Neural crest cell (in vitro differentiated cells): ENCODE measurements at places on chromosomes 1 and 21. TPM values are rescaled to one million over a fixed set of nuclear protein-coding genes. Genes with fewer than 3 reads are reported as not detected.

Gene KIF2C
- total RNA-seq, result 88.7 and 92.7 TPM in 2 replicates

Gene PLCH2
- 0.37 and 0.59 TPM in 2 replicates for total RNA-seq

Gene SHISAL2A
- 0.65 TPM in 1 of 2 replicates, not detected in the other for total RNA-seq

Gene KCNE2
- total RNA-seq, result 0.39 and 0.61 TPM in 2 replicates

GRCh38 chr1:244854865-244855578 lies 9.3 kb downstream of the HNRNPU start:
- DNase-seq, result no peak

- no peak for DNase-seq
Measured at GRCh38 chr21:45889961-45890360, 91.6 kb upstream of the COL6A1 start.

GRCh38 chr1:26317612-26318337 lies at the start of gene CD52:
CD52 (plus strand) TSS chr1:26317958; CDS start chr1:26318018, 60 bp downstream.
- DNase-seq, result no peak

DNA sequence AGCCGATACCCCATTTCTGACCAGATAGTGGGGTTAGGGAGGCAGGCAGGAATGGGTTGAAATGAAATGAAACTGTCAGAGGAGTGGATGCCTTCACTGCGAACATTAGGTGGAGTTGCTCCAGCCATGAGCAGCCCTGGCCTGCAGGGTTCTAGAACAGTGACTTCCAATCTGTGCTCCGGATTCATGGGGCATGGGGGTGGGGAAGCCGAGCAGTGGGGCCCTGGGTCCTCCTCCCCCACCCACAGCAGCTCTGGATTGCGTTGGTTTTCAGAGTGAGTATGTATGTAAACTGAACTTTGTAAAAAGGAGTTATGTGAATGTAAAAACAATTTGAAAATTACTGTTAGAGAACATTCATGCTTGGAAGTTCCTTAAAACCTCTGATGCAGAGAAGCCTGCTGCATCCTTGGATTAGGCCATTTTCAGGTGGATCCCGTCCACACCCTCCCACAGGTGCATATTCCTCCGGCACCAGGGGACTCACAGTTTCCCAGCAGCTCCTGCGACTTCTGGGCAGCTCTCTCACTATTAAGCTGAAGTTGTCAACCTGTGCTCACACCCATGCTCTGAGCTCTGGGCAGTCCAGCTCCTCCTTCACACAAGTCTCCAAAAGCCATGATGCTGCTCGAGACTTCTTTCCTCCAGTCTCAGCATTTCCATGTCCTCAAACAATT lies 54.4 kb upstream of the EDN2 start:
- DNase-seq, result no peak

- no peak for DNase-seq
Measured at GRCh38 chr1:156497078-156497742, 3.4 kb downstream of the MEF2D start.

- DNase-seq, result no peak
Measured at GRCh38 chr1:176785056-176785455, 322.1 kb downstream of the PAPPA2 start.

DNA sequence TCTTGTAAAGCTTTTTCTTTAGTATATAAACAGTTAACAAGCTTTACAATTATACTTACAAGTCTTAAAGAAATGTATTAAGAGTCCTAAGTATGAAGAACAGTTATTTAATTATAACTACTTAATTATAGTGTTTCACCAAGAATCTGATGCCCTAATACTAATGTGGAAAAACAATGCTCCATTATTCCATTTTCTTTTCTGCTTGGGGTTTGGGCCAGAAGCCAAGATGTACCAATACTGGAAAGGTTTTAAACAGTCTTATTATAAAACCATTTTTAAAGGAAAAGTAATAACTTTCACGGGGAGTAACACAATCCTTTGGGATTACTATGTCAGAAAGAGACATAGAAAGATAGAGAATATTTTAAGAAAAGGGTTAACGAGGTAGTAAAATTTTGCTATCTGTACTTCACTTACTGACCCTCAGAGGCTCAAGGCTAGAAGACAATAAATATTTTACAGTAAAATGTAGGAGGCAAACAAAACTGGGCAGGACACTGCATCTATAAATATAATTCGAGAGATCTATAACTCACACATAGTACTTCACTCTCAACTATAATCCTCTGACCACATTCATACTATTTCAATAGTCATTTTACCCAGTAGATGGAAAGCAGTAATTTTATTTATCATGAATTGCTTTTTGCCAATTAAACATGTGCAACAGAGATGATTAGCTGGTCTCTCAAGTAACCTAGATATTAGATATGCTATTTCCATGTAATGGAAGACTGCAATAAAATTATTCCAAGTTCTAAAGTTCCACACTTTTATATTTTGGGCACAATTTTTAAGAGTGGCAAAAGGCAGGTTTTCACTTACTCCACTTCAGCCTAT lies 63.9 kb downstream of the LTN1 start:
- no peak for DNase-seq

DNA sequence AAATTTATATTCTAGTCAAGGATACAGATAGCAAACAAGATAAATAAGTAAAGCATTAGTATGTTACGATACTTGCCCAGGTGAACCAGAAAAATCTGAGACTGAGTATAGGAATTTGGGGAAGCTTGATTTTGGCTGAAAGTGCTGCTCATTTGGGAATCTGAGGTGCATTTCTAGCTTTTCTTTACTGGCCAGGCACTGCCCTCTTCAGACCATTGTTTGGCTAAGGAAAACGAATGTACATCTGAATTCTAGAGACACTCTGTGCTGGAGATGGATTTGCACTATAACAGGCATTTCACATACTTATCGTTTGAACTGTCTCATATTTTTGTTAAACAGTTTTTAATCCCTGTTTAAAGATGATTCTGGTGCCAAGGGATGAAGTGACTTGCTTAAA lies 23.4 kb downstream of the ARID1A start:
- DNase-seq, result no peak
